ENCODE measurements at places on chromosomes 12 and 14.
A peak's percentile ranks its signal among the peaks of the same experiment; 100 is the strongest.

- DNase-seq: peak; percentile 28
These were observed 7.3 kb upstream of the INF2 start for GRCh38 chr14:104682107-104682593.

DNA sequence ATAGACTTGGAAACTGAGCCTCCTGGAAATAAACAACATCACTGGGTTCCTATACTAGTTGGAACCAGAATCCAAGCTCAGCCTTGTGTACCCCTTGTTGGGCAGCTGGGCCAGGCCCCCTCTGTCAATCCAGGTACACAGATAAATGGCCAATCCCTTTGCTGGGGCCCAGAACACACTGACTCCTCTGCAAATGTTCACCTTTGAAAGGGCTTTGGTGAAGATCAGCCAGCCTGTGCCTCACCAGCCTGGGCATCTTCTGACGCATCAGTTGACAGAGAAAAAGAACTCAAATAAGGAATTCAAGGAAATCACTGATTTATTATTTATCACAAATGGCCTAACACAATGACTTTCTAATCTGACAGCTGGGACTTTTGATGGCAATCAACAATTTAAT is 1090.2 kb downstream of the BCL11B start:
- no peak for DNase-seq

DNA sequence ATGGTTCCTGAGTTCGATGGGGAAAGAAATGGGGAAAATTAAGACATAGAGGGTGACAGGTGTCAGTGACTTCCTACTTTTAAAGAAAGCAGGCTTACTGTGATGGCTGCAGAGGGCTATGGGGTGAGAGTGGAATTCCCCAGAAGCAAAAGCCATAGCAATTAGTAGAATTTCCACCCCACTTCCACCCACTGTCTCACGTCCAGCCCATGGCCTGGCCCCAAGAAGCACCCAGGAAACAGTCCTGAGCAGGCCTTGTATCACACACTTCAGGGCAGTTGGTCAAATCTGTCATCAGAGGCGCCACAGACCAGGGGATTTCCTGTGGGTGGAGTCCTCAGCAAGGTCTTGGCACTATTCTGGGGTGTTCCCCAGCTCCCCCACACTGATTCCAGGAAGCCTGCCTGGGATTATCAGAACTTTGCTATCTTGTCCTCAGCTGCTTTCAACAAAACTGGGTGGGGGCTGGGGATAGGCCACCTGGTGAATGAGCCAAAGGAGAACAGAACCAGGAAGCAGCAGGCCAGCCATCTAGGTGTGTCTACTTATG is 120.1 kb upstream of the CCND2 start:
- DNase-seq: no peak

- no peak for DNase-seq
These were observed 465.3 kb downstream of the RAD51B start for GRCh38 chr14:68284834-68285233.

GRCh38 chr12:95261109-95261508 is 43.5 kb downstream of the VEZT start:
- DNase-seq: no peak

GRCh38 chr12:52354200-52354599 is 13.1 kb downstream of the KRT85 start:
- DNase-seq: no peak

DNA sequence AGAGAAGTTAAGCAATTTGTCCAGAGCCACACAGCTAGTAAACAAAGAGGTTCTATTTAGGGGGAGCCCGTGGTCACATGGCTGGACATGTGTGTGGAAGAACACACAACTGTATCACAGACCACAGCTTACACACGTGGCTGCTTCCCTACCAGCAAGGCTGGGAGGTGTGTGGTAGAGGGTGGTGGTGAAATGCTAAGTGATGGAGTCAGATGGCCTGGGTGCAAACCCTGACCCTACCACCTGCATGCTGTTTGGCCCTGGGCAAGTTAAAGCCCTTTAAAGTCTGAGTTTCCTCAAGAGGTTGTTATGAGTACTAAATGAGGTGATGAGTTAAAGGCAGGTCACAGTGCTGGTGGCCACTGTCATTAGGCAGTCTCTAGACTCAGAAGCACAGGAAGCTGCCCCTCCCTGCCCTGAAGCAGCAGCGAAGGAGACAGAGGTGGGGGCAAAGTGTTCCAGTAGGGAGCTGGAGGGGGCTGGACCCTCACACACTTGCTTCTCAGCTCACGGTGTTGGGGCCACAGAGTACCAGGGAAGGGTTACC is 64.2 kb downstream of the ERH start:
- DNase-seq: no peak

DNA sequence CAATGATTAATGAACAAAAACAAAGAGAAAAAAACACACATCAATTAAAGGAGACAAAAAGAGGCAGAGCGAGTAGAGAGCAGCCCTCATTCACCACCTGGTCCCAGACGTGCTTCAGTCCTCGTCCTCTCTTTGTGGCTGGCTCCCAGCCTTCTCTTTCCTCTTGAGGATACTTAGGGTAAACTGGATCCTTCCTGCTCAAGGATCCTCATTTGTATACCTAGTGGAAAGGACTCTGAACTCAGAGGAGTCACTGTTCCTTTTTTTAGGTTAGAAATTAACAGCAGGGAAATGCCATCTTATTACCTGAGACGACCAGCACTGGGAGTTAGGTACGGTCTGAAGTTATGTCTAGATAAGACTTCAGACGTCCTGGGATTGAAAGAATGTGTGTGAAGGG is 9.7 kb downstream of the MLEC start:
- no peak for DNase-seq

Measured in ovary (tissue), 10 donors.